Activated T-cell treated with anti-CD3 and anti-CD28 coated beads for 4 hours (primary cell): ENCODE measurements at places on chromosomes 5 and 9.

DNA sequence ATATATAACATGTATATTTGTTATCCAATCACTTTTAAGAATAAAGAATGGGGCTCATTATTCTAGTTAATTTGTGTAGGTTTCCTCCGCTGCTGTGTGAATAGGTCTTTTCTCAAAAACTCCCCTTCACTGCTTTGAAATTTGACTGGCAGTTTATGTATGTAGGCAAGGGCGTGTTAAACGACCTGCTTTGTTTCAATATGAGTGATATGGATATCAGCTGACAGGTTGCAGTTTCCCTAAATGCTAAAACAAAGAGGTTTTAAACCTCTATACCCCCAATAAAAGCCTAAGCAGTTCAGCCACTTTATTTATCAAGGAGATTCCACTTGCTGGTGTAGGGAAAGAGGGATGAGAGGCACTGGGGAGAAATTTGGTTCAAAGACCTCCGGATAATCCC, 159.6 kb downstream of the TMEM167A start:
- DNase-seq = no peak

- DNase-seq = no peak
Observed at GRCh38 chr5:146561711-146562110, 45.7 kb upstream of the GPR151 start.

DNA sequence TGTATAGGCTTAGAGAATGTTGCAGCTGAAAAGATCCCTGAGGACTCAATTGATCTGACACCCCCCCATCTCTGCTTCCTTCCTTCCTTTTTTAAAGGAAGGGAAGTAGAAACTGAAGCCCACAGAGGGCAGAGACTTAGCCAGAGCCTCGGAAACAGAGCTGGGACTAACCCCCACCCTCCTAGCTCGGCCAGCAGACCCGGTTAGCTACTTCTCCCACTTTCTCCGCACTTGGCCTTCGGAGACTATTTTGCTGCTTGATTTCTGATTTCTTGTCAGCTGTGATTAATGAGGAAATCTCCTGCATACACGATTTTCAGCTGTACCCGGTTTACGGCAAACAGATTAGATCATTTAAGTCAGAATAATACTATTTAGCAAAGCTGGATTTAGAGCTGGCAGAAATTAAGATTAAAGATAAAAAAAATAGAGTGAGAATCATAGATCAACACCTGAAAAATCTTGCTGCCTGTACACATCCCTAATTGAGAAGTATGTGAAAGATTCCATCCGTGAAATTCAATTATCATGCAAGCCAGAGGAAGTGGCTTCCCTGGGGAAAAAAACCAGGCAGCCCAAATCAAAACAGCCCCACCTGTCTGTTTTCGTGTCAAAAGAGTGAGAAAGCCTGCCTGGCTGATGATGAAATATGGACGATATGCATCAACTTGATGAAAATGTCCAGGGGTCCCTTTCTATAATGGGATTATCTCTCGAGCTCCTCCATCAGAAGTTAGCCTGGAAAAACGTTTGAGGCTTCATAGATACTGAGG, 159.5 kb upstream of the SHB start:
- DNase-seq = no peak

DNA sequence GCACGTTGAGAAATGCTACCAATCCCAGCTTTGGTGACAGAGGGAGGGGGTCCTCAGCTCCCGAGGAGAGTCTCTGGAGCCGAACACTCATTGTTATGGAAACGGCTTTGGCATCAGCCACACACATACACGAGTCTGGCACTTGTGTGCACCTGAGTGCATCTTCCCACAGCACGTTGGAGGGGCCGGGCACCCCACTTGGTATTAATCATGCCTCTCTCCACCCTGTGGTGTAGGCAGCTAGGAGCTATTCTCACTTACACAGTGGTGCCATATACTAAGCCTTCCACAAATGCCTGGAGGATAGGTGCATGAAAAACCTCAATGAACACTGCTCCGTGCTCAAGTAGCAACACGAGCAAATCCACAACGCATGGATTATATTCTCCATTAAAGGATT, 133.9 kb upstream of the PANK3 start:
- no peak for DNase-seq

- DNase-seq = no peak
Observed at GRCh38 chr9:87518702-87519335, 21.2 kb downstream of the DAPK1 start.

DNA sequence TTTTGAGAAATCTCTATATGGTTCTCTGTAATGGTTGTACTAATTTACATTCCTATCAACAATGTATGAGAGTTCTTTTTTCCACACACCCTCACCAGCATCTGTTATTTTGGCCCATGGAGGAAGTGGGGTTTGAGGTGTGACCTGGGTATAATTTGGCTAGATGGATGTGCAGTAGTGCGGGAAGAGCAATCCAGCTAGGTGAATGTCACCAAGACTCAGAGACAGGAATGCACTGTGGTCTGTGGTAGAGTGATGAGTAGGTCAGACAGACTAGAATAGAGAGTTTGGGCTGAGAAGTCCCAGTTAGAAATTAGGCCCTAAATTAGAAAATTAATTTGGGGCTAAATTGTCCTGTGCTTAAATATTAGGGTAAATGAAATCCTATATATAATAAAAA, 32.8 kb upstream of the PIP5K1B start:
- no peak for DNase-seq

GRCh38 chr9:77707383-77708063, 59.4 kb upstream of the GNA14 start:
- DNase-seq = no peak

GRCh38 chr9:114777821-114778609, 27.8 kb downstream of the TNFSF15 start:
- peak; percentile 34 for DNase-seq

DNA sequence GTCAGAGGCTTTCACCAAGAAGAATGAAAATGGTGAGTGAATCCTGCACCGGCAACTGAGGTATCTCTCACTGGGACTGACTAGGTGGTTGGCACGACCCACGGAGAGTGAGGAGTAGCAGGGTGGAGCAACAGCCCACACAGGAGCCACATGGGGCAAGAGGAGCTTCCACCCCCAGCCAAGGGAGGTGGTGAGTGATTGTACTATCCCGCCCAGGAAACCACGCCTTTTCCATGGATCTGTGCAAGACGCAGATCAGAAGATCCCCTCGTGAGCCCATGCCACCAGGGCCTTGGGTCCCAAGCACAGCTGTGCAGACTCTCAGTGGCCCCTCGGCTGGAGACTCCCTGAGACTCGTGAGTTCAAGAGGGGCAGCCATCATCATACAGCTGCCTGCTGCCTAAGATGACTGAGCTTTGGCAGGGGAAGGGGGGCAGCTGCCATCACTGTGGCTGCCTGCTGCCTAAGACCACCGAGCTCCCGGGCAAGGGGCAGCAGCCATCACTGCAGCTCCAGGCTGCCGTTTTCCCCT, 229.5 kb downstream of the AP3B1 start:
- no peak for DNase-seq

DNA sequence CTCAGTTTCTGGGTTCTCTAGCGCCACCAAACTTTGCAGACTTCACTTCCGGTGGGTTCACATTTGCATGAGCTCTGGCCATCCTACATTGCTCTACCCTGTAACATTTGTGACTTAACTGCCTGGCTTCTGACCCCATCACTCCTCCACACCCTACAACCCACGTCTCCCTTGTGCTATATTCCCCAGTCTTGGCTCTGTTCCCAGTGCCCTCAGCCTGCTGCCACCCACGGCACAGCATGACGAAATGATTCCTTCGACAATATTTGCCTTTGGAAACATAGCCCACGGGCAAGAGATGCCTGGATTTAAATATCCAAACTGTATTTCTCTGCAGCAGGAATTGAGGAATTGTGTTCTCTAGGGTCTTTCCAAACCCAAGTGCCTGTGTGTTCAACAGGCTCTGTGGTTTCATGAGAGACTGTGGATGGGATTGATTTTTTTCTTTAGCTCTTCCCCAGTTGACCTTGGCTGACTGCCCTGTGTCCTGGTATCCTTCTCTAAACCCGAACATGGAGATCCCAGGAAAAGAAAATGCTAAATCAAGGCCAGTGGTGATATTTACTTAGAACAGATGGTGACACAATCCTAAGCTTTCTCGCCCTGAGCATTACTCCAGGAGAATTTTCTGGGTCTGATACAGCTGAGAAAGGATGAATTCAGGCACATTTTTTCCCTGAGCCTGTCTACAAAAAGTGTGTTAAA, 44.4 kb upstream of the GRIA1 start:
- no peak for DNase-seq

DNA sequence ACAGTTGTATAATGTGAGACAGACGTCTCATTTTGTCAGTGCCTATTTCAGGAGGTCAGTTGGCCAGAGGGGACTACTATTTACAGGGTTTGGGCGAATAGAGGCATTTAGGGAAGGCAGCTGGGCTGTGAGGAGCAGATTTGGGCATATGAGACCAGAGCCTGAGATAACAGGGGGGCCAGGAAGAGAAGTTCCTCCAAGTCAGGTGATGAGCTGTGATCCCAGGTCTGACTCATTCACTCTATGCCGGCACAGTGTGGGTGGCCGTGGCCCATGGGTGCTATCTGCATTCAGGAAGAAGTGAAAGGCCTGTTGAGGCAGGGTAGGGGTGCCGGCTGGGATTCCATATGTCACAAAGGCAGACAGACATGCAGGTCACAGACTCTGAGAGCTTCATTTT, 142.8 kb downstream of the PDZD2 start:
- no peak for DNase-seq

- DNase-seq = no peak
Observed at GRCh38 chr9:33187519-33188218, 20.5 kb upstream of the B4GALT1 start.

GRCh38 chr9:112777914-112778313, 27.4 kb downstream of the SNX30 start:
- DNase-seq = no peak

DNA sequence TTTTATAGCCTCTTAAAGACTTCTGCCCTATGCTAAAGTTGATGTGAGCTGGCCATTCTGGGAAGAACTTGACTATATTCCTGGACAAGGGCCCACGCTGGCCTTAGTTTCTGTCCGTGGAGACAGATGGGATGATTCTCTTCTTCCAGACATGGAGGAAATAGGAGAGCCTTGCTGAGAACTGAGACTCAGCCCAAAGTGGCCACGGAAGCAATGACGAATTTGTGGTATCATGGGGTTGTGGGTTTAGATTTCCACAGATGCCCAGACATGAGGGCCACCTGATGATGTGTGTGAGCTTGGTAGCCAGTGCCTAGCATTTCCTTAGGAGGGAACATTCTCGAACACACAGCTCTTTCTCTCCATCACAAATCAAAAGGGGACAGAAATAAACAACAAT, 309.1 kb downstream of the NSG2 start:
- no peak for DNase-seq

GRCh38 chr5:55426455-55426854, 108.3 kb downstream of the PLPP1 start:
- DNase-seq = no peak

- DNase-seq = no peak
Observed at GRCh38 chr9:70080481-70081119, 37.0 kb downstream of the MAMDC2 start.

GRCh38 chr9:3777137-3777536, 251.3 kb upstream of the RFX3 start:
- DNase-seq = no peak

DNA sequence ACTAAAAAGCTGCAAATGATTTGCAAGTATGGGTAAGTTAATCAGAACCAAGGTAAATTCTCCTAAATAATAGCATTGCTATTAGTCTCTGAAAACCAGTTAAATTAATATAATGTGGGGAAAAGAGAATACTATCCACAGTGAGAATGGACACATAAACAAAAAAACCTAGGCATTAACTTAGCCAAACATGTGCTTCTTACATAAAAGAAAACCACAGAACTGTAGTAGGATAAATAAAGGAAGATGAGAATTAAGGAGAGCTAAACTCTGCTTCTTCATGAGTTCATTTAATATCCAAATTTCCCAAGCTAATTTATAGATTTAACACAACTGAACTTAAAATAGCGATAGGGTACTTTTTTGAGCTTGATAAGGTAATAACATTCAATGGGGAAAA, 31.8 kb downstream of the ABCA1 start:
- DNase-seq = no peak

DNA sequence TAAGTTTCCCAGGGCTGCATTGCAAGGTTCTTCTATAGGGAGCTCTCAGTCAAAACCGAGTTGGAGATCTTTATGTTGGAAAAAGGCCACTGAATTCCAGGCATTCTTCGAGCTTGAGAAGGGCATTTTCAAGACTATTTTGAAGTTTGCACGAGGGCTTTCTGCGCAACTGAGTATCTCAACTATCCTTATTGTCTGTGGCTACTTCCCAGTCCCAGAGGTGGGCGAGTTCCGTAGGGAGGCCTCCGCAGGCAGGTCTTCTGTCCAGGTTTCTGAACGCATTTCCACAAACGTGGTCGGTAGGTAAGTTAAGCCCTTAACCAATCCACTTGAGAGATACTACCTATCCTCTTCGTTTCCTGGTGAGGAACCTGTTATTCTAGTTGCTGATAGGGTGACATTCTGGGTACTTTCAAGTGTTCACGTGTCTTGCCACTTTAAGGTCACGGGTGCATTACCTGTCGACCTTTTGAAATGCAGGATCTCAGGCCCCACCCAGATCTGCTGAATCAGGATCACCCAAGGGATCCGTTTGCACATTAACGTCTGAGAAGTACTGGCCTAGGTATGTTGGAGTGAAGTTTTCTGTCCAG, 51.4 kb upstream of the TJP2 start:
- DNase-seq = no peak

GRCh38 chr5:96790961-96791504, 16.7 kb downstream of the ERAP1 start:
- no peak for DNase-seq

DNA sequence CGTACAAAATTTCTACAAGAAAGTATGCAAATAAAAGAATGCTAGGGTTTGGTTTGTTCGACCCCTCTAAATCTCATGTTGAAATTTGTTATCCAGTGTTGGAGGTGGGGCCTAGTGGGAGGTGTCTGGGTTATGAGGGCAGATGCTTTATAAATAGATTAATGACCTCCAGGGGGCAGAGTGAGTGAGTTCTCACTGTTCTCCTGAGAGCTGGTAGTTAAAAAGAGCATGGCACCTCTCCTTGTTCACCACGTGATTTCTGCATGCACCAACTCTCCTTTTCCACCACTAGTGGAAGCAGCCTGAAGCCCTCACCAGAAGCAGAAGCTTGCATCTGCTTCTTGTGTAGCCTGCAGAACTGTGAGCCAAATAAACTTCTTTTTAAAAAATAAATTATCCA, 50.4 kb upstream of the FAM170A start:
- no peak for DNase-seq

DNA sequence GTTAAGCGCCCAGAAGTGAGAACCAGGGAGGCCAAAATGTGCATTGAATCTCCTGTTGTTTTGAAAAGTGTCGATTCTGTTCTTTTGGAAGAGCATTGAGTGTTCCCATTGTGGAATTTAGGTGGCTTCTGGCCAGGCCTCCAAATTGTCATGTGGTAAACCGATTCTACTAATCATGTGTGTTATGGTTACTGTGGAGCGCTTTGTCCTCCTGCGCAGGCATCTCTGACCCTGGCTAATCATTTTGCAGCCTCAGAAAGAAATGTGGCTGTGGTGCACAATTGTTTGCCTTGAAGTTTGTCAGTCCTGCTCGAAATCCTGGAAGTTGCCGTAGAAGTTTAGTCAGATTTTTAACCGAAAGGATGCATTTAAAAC, 121.3 kb downstream of the RASGRF2 start:
- no peak for DNase-seq
